HepG2 (cell line): ENCODE measurements at places on chromosomes 2 and 18.
A peak's percentile ranks its signal among the peaks of the same experiment; 100 is the strongest.

DNA sequence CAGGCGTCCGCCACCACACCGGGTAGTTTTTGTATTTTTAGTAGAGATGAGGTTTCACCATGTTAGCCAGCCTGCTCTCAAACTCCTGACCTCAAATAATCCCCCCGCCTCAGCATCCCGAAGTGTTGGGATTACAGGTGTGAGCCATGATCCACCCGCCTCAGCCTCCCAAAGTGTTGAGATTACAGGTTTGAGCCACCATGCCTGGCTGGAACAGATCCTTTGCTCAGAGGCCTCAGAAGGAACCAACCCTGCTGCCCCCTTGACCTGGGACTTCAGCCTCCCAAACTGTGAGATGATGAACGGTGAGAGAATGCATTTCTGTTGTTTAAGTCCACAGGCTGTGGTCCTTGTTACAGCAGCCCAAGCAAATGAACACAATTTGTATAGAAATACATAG lies 67.0 kb downstream of the NCAPH start:
- no peak for DNase-seq

- DNase-seq = no peak
Measured at GRCh38 chr2:150594299-150594698, 106.8 kb upstream of the RND3 start.

- DNase-seq = no peak
Measured at GRCh38 chr2:102592601-102593000, 26.8 kb upstream of the SLC9A2 start.

DNA sequence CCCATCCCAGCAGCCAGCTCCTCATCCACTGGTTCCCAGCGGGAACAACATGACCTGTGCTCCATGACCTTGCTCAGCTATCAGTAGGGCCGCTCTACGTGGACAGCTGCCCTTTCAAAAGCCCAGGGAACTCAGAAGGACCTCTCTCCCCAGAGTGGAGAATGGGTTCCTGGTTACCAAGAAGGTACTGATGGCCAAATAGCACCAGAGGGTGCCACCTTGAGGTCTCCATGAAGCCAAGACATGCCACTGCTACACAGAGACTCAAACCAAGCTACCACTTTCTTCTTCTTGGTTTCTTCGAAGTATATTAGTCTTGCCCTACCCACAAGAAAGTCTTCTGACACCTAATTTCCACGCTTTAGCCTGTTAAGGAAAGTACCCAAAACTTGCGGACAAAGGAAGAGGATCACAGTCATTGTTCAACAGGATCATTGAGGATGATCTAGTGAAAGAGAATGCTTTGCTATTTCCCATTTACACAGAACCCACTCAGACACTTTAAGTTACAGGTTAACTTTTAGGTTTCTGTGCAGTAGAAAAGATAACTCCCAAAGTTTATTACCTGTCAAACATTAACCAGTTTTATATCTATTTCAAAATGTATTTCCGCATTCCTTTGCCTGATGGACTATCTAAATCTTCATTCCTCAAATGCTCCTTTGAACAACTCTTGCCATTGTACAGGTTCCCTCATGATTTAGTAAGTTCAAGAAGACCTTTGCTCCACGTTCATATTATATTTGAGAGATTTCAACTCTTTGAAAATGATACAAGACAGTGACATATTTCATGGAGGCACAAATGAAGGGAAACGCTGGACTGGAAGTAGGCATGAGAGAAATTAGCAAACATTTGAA lies 102.2 kb downstream of the ALPK2 start:
- peak; percentile 95 for DNase-seq

DNA sequence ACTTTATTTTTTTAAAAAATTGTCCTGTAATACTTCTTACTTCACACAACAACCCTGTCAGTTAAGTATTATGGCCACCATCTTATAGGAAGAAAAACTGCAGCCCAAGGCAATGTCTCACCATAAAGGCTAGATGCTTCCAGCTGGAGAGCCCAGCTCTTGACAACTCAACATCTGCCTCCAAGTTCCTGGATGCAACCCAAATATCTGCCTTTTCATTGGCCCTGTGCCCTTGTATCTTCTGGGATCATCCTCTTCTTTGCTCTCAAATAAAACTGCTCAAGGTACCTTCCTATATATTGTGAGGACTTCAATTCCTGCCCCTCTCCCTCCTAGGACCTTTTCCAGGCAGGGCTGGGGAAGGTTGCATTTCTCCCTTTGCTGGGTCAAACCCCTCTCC lies 69.5 kb downstream of the BIN1 start:
- DNase-seq = no peak

- DNase-seq = no peak
Measured at GRCh38 chr18:13247506-13247905, 28.9 kb downstream of the LDLRAD4 start.

DNA sequence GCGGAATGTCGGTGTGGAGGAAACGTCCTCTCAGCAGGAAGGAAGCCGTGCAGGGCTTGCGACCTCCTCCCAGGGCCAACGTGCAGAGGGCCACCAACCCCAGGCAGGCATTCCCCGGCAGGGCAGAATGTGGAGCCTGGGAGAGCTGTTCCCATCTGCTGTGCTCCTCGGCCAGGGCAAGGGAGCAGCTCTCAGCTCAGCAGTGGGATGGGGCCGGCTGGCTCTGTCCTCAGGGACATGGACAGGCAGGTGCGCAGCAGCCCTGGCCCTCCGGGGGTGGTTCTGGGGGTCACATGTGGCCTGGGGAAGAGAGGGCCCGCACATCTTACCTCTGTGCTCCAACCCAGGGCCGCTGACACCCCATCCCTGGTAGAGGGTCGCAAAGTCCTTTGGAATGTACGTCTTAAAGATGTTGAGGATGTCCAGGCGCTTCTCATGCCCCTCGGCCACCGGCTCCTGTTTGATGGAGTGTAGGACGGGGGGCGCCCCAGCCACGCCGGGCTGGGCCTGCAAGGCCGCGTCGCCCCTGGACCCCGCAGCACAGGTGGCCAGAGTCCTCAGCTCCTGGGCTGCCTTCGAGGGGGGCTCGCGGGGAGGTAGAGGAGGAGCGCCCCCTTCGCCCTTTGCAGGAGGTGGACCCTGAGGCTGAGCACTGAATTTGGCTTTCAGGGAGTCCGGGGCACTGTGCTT lies 116.4 kb downstream of the ZNF516 start:
- no peak for DNase-seq

DNA sequence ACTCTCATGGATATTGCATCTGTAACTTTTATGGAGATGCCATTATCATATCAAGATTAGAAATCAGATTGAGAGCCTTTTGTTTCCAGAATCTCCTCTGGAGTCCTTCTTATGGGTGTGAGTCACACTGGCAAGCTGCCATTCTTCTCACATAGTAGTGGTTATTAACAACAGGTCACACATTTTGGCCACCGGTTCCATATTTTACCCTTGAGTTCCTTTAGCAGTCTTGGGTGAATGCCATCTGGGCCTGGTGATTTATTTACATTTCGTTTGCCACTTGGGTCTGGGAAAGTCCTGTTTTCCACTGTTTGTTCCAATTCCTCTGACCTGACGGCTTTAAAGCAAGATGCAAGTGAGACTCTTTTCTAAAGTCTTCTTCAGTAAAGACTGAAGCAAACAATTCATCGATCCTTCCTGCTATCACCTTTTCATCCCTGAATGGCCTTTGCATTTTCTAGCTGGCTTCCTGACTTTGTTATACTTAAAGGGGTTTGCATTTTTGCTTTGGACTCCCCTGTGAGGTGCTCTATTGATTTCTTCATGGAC lies 80.5 kb upstream of the CAVIN2 start:
- no peak for DNase-seq

DNA sequence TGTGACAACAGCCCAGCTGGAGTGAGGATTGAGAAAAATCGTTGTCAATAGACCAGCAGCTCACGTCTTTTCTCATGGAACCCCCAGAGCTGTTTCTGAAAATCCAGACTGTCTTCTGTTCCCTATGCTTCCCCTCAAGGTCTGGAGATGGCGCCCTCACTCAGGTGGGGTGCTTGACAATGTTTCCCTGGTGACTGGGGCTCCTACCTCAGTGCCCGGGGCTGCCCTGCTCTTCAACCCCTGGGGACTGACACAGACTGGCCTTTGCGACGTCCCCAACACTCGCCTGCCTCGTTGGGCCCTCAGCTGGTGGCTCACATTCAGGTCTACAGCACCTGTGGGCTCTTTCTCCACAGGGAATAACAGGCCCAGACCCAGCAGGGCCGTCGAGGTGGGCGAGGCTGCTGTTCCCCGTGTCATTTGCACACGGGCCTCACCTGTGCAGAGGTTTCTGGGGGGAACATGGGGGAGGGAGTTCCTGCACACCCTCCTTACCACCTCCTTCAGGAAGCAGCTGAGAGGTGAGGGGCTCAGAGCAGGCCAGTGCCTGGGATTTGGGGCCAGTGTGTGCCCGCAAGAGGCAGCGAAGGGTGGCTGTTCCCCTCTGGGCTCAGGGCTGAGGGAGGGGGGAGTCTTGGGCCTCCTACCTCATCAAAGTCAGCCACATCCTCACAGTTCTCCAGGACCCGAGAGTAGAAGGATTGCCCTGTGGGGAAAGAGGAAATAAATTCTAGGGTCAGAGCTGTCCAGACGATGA lies 59.3 kb upstream of the OTOF start:
- DNase-seq = no peak

DNA sequence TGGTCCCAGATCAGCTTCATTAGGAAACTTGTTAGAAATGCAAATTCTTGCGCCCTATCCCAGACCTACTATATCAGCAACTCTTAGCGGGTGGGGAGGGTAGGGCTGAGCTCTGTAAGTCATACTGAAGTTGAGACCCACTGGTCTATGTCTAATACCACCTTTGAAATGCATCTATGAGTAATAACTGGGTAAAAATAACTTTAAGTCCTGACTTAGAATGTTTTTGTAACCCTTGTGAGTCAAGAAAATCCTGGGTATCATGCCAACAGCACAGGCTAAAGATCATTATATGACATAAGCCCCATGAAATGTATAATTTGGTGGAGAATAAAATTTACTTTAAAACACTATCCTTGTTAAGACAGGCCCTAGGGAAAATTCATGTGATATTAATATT lies 41.4 kb downstream of the PRKD3 start:
- DNase-seq = no peak

GRCh38 chr2:183838295-183838694 lies 714.1 kb downstream of the NUP35 start:
- no peak for DNase-seq

- no peak for DNase-seq
Measured at GRCh38 chr2:204967199-204967960, 422.1 kb downstream of the PARD3B start.

DNA sequence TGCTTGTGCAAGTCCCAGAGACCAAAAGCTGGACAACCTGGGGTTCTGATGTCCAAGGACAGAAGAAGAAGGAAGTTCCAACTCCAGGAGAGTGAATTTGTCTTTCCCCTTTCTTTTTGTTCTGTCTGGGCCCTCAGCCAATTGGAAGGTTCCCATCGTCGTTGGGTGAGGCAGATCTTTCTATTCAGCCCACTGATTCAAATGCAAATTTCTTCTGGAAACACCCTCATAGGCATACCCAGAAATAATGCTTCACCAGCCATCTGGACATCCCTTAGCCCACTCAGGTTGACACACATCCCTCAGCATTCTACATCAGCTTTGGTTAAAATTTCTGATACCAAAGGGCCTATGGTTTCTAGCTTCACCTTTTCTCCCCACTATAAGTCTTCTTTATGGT lies 156.5 kb downstream of the SP3 start:
- no peak for DNase-seq

DNA sequence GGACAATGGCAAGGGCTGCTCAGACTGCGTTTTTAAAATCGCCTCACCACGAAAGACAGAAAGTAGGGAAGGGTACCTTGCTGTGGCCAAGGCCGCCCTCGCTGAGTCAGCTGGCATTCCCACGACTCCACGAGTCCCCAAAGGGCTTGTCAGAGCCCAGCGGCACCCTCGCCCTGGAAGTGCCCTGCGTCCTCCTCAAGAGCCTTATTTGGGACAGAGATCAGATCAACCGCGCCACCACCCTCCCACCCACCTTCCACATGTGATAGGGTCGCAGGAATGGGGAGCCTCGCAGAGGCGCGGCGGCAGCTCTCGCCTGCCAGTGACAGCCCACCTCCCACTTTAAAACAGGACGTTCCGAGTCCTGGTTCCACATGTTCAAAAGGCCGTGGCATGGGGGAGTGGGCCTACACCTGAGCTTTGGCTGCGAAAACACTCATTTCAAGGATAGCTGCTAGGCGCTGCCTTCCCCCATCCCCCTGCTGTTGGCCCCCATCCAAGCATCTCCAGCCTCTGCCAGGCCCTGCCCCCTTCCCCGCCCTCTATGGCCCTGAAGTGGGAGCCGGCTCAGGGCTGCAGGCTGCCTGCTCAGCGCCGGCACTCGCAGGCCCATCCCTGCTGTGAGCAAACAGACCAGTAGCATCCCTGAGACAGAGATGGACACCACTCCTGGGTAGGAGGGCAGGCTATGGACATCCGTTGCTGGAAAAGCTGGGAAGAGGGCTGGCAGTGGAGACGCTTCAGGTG lies 38.1 kb upstream of the ARHGEF4 start:
- no peak for DNase-seq

DNA sequence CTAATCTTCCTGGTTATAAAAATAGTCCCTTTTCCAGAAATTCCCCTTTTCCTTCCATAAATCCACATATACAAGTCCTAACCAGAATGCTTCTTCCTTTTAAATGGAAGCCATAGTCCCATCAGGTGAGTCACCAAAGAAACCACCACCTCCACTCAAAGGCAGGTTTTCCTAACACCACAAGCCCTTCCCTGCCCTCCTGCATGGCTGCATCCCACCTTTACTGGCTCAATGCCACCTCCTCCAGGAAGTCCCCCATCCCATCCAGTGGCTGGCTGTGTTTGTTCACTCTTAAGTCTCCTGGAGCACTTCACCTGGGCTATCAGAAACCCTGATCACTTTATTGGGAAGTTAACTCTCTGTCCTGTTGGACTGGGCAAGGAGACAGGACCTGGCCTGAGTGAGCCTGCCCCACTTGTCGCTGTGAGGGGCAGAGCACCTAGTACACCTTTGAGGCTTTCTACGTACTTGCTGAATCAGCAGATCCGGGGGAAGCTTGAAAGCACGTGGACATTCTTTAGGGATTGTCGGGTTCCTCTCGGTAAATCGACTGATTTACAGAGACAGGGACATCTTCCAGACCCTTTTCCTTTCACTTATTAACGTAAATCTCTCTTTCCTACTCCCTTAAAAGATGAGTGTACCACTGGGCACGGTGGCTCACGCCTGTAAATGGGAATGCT lies 71.0 kb downstream of the NGEF start:
- no peak for DNase-seq

- DNase-seq = no peak
Measured at GRCh38 chr2:10331702-10332401, 29.1 kb downstream of the HPCAL1 start.

- DNase-seq = no peak
Measured at GRCh38 chr2:27647289-27647688, 16.1 kb downstream of the SUPT7L start.

- DNase-seq = no peak
Measured at GRCh38 chr2:109346601-109347228, 217.7 kb downstream of the SH3RF3 start.

- no peak for DNase-seq
Measured at GRCh38 chr2:26648516-26648915, 7.3 kb upstream of the CIB4 start.

- DNase-seq = no peak
Measured at GRCh38 chr2:217919204-217919603, 83.6 kb downstream of the TNS1 start.
